GM23248 (cell line): ENCODE measurements at places on chromosomes 3 and 15. TPM values are rescaled to one million over a fixed set of nuclear protein-coding genes. Genes with fewer than 3 reads are reported as not detected.

DNA sequence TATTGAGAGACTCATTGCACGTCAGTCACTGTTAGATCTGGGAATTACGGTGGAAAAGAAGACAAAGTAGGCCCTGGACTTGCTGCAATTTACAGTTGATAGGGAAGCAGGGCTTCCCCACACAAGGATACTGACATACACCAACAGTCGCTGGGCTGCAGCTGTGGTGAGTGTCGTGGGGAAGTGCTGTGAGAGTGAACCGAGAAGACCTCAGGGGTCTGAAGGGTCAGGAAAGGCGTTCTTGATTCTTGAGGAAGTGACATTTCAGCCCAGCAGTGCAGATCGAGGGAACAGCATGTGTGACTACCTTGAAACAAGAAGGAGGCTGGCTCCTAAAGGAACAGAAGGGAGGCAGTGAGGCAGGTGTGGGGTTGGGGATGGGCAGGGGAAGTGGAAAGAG is 22.5 kb downstream of the MYZAP start:
- H3K4me1 ChIP-seq = 0 out of 2 replicates have a peak, but pooled peaks cover 5% of the 10 kb centered on the region
- no peak overlapping the region for H3K27ac ChIP-seq
- no peak for DNase-seq
- H3K36me3 ChIP-seq = no peaks in the 10 kb centered on the region

DNA sequence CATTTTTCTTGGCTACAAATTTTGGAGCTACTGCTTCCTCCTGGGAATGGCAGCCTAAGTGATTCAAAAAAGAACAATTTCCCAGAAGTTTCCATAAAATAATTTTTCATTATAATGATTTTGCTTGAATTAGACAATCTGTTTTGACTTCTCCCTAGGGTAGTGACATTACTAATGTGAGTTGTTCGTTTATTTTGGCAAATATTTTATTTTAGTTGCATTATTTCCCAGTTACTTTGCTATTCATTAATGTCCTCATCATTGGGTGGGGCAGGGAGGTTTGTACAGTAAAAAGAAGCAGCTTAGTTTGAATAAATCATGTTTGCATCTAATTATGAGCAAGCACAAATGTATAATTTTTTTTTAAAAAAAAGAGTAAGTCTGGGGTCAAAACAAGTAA is 686.6 kb downstream of the ROBO2 start:
- no peak for DNase-seq
- H3K4me1 ChIP-seq = no peaks in the 10 kb centered on the region
- H3K27me3 ChIP-seq = no peaks in the 10 kb centered on the region
- no peaks in the 10 kb centered on the region for H3K36me3 ChIP-seq
- no peak overlapping the region for H3K27ac ChIP-seq

DNA sequence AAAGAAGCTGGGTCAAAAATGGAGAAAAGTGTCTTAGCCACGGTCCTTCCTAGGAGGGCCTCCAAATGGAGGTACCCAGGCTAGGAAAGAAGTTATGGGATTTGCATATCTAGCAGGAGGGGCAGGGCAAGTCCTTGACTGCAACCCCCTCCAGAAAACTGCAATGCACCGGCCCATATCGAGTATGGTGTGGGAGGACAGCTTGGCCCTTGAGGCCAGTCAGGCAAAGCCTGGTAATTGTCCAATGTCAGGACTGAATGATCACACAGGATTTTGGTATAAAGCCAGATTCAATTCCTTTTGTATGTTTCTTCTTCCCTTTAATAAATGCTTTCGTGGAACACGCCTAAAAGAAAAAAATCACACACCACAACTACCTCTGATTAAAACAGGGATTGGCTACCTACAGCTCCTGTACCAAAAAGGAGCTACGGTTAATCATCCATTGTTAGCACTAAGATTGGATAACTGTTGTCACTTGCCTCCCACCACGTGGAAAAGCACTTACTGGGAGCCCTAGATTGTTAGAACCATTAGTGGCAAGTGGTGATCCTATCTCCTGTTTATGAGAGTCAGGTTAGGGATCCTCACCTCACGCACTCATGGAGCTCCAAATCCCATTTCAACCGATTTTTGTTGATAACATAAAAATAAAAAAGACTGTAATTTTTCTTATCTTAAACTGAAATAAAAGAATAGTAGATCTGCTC is 1.2 kb downstream of the ZNF770 start:
- peaks cover 20% of the 10 kb centered on the region for H3K4me1 ChIP-seq
- H3K36me3 ChIP-seq = peaks cover 20% of the 10 kb centered on the region; the same call in 1 of the 2 replicates
- peak overlapping the region; percentile 98 for H3K4me3 ChIP-seq
- H3K27me3 ChIP-seq = no peaks in the 10 kb centered on the region

The RTP3 gene
- total RNA-seq = not detected in 2 replicates

DNA sequence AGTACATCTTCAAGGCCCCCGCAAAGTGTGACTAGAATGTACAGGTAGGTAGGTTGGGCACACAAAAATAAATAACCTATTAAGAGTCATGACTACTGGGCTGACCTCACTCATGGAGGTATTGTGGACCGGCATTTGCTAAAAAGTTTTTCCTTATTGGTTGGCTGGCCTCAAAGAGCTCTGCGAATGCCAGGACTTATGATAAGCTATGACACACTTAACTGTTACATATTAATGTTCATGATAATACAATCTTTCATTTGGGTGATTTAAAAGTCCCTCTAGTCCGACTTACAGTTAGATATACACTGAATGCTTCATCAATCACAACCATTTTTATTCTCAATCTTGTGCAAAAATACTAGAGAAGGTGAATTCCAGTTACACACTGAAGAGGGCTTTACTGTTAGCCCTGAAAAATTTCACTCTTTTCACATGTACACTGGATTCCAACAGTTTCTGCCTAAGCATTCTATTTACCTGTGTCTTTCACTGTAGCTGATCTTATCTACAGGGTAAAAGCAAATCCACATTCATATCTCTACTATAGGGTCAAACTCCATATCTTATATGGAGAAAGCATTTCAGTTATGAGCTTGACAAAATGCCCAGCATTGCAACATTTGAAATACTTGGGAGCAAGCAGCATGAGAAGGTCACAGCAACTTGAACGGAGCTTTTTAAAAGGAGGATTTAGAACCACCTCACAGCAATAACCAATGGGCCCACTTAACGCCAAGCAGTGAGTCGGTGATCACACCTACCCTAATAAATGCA is 329.1 kb downstream of the FOXP1 start:
- H3K4me1 ChIP-seq = peaks cover 50% of the 10 kb centered on the region
- no peak overlapping the region for H3K27ac ChIP-seq
- H3K4me3 ChIP-seq = no peak overlapping the region
- no peaks in the 10 kb centered on the region for H3K36me3 ChIP-seq

The GOLGA8M gene
- 0.51 TPM in 1 of 2 replicates, not detected in the other for total RNA-seq

DNA sequence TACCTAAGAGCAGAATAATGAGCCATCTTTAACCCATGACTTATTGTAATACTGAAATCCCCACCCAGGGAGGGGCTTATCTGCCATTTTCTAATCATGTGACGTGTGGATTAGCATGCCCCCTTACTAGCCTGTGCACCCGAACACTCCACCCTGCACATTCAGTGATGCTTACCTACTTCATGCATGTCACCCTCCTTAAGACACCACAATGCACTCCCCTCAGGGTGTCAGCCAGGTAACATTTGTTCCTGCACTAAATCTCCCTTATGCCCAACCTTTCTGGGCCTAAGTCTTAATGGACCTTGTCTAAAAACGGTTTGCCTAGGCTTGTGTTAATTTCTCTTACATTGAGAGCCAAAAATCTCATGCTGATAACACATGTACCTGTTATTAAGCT is 336.6 kb downstream of the OCA2 start:
- H3K4me1 ChIP-seq = no peaks in the 10 kb centered on the region
- H3K27me3 ChIP-seq = no peaks in the 10 kb centered on the region
- H3K4me3 ChIP-seq = no peak overlapping the region
- H3K27ac ChIP-seq = no peak overlapping the region
- DNase-seq = no peak
- no peaks in the 10 kb centered on the region for H3K36me3 ChIP-seq

The CPA3 gene
- not detected in 2 replicates for total RNA-seq

GRCh38 chr3:116849261-116849688 is 139.7 kb downstream of the TUSC7 start:
- no peak for DNase-seq
- no peaks in the 10 kb centered on the region for H3K27me3 ChIP-seq
- H3K27ac ChIP-seq = no peak overlapping the region
- H3K4me1 ChIP-seq = no peaks in the 10 kb centered on the region

The SPATA12 gene
- not detected in 2 replicates for total RNA-seq

GRCh38 chr3:25587094-25587493 is 77.6 kb downstream of the TOP2B start:
- no peak overlapping the region for H3K4me3 ChIP-seq
- no peaks in the 10 kb centered on the region for H3K27me3 ChIP-seq
- DNase-seq = no peak
- peaks cover under 1% of the 10 kb centered on the region; the same call in 1 of the 2 replicates for H3K4me1 ChIP-seq

The STXBP5L gene
- not detected in 2 replicates for total RNA-seq

DNA sequence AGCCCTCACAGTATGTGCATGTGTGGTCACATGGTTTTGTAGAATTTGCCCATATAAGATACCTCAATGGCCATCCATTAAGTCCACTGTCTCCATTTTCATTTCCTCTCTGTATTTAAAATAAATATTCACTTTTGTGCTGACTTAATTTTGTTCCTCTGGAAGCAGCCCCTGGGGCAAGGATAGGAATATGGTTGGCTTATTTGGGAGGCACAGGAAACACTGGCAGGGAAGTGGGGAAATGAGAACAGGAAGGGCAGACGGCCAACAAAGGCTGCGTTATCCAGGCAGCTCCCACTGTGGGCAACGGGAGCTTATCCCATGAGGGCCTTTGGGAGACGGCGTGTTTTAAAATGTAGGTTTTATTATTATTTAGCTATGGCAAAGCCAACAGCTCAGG is 148.6 kb downstream of the SHQ1 start:
- DNase-seq = no peak
- no peaks in the 10 kb centered on the region for H3K36me3 ChIP-seq
- no peak overlapping the region for H3K27ac ChIP-seq

DNA sequence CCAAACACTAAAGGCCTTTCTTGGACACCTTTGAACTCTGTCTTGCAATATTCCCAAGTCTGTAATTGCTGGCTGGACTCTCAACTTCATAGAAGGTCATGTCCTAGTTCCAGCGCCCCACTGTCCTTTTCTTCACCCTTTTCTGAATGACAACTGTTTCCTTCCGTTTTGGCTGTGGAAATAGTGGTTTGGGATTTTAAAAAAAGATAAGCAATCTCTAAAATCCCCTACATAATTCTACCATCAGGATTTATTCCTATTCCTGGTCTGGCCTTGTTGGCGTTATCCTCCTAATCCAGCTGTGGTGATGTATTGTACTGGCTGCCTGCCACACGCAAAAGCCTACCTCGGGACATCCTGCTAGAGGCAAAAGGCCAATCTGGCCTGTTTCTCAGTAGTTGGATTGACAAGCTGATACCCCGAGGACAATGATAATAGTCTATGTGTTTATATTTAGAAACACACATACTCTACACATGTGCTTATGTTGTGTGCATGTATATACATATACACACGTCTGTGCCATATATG is 440.3 kb upstream of the DPH6 start:
- no peaks in the 10 kb centered on the region for H3K27me3 ChIP-seq
- no peaks in the 10 kb centered on the region for H3K36me3 ChIP-seq
- H3K27ac ChIP-seq = no peak overlapping the region
- no peak overlapping the region for H3K4me3 ChIP-seq
- H3K4me1 ChIP-seq = no peaks in the 10 kb centered on the region

- no peak for DNase-seq
- no peak overlapping the region for H3K27ac ChIP-seq
- H3K4me1 ChIP-seq = no peaks in the 10 kb centered on the region
- no peaks in the 10 kb centered on the region for H3K36me3 ChIP-seq
- no peaks in the 10 kb centered on the region for H3K27me3 ChIP-seq
- no peak overlapping the region for H3K4me3 ChIP-seq
These were observed 34.8 kb downstream of the EMC4 start for GRCh38 chr15:34259566-34259965.

- DNase-seq = no peak
- no peak overlapping the region for H3K27ac ChIP-seq
- H3K36me3 ChIP-seq = no peaks in the 10 kb centered on the region
- no peak overlapping the region for H3K4me3 ChIP-seq
- no peaks in the 10 kb centered on the region for H3K27me3 ChIP-seq
- H3K4me1 ChIP-seq = no peaks in the 10 kb centered on the region
These were observed 65.5 kb downstream of the ARHGAP31 start for GRCh38 chr3:119359476-119360326.

DNA sequence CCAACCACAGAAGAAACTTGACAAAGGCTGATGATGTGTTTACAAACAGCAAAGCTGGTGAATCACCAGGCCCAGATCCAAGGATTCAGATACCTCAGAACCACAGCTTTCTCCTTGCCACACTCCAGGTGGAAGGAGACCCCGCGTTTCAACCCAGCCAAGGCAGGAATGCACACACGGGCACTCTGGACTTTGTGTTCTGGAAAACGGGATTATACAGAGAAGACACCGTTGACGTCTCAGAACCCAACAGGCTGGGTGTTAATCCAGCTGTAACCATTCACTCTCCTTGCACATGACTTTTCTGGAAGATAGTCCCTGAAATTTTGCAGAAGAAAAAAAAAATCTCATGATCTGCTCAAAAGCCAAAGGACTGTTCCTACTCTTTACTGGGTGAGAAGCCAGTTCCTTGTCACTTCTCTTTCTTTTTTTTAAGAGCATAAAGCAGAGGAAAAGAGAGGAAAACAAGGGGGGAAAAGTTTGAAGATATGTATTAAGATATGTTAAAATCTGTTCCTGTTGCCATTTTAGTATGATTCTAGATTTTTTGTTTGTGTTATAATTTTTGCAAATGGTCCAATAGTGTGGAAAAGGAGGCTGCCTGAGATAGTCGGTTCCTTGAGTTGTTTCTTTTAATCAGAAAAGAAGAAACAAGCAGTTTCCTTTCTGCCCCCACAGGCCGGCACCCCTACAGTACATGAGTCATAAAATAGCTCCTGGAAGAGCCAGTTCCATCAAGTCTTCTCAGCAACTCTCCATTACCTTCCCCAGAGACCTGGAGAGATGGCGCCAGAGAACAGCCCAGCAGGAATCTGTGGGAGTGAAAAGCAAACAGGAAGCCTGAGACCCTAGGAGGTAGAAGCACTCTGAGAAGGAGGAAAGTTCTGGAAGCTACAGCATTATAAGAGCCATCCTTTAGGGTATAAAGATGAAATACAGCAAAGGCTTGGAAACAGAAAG is 73.1 kb downstream of the RORA start:
- peaks cover 28% of the 10 kb centered on the region for H3K4me1 ChIP-seq
- H3K27me3 ChIP-seq = no peaks in the 10 kb centered on the region
- no peaks in the 10 kb centered on the region for H3K36me3 ChIP-seq
- peak overlapping the region; percentile 16 for H3K4me3 ChIP-seq
- no peak overlapping the region for H3K27ac ChIP-seq

The GAP43 gene
- 0.54 and 0.63 TPM in 2 replicates for total RNA-seq

The MEIS2 gene
- total RNA-seq = 23.7 and 29.3 TPM in 2 replicates

The NANOGP8 gene
- not detected in 2 replicates for total RNA-seq

The THAP10 gene
- total RNA-seq = 2.0 and 6.4 TPM in 2 replicates

- H3K36me3 ChIP-seq = no peaks in the 10 kb centered on the region
- H3K4me3 ChIP-seq = no peak overlapping the region
- DNase-seq = no peak
- H3K27me3 ChIP-seq = 0 out of 2 replicates have a peak, but pooled peaks cover 4% of the 10 kb centered on the region
- H3K4me1 ChIP-seq = no peaks in the 10 kb centered on the region
- H3K27ac ChIP-seq = no peak overlapping the region
These were observed 101.4 kb upstream of the LRIG1 start for GRCh38 chr3:66602237-66602636.
